Right cardiac atrium (tissue), 5 donors: ENCODE measurements at places on chromosomes 11 and 22. TPM values are rescaled to one million over a fixed set of nuclear protein-coding genes. Genes with fewer than 3 reads are reported as not detected.

The SPTBN2 gene
- 3.1 TPM for total RNA-seq

DNA sequence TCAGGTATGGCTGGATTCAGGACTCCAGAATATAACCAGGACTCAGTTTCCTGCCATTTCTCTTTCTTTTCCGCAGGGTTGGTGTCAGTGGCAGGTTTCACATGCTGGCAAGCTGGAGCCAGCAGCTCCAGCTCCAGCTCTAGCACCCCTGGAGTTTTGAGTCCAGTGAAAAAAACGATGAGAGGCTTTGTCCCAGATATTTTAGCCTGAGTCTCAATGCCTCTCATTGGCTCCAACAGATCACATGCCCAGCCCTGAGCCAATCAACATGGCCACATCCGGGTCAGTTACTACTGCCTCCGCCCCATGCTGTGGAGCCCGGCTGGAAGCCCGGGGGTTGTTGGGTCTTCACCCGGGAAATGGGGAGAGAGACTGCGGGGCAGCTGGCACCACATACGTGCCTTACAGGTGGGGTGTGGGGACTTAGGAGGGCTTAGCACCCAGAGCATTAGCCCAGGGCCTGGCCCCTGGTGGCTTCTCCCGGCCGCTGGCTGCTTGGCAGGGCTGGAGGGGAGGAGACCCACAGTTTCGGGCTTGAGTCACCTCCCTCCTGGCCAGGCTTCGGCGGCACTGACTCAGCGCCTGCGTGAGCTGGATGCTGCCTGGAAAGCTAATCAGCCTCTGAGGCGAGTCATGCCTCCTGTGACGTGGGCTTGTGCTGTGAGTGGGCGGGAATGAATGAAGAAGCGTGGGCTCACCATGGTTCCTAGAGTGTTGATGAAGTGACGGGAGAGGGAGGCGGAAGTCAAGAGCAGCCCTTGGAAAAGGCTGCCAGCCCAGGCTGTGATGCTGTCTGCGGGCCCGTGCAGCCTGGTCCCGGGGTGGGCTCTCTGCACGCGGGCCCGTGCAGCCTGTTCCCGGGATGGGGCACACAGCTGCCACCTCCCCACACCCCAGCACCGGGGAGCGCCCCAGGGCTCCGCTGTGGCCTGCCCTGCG, 15.3 kb upstream of the MRTFA start:
- DNase-seq: peak; percentile 98

DNA sequence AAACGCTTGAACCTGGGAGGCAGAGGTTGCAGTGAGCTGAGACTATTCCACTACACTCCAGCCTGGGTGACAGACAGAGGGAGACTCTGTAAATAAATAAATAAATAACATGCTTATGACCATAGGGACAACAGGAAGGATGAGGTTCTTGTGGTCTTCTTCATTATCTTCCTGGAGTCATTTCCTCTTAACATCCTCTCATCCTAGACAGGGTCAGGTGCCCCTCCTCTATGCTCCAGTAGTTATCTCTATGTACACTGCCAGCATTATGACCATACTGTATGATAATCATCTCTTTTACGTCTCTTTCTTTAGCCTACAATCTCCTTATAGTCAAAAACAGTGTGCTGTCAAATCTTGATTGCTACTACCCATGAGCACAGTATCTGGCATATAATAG, 17.7 kb downstream of the RAB30 start:
- no peak for DNase-seq

The PSMA1 gene
- total RNA-seq: 132 TPM

DNA sequence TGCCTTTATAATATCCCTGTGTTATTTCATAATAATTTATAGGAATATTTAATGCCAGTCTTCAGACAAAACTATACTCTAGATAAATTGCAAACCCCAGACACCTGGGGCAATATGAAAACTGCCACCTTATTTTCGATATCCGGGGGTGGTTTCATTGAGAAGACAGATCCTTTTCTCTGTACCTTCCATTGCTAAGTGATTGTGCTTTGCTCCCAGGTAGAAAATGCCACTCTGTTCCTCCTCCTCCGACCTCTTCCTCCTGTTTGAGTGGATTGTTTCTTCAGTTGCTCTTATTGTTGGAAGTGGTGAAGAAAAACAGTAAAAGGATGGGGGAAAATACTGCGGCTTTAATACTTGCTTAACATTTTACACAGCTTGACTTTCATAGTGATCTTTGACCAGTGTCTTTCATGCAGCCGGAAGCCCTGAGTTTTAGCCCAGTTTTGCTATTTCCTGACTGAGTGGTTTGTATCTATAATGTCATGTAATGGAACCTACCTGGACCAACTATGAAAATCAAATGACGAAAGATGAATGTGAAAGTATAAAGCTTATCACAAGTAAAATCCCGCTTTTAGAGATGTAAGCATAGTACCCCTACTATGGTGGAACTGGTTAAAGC, 5.6 kb upstream of the GRIK4 start:
- no peak for DNase-seq

GRCh38 chr11:19980957-19981669, 179.2 kb downstream of the DBX1 start:
- no peak for DNase-seq
